NCI-H2081 (cell line): ENCODE measurements at places on chromosomes 5 and 9.

DNA sequence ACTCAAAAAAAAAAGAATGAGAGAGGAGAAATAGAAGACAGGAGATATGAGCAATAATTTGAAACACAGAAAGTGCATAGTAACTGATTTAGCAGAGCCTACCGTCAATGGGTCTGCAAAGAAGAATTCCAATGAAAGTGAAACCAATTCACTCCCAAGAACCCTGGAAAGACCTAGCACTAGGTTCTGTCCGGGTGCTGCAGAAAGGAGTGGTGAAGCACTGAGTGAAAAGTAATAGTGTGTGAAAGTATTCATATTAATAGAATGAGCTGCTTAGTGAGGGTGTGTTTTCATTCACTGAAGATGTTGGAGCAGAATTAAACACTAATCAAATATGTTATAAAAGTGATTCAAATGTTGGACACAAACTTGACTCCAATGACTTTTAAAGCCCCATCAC lies 51.3 kb upstream of the SLC30A5 start:
- DNase-seq = no peak

GRCh38 chr9:93124793-93125192 lies 9.3 kb downstream of the NINJ1 start:
- no peak for DNase-seq

DNA sequence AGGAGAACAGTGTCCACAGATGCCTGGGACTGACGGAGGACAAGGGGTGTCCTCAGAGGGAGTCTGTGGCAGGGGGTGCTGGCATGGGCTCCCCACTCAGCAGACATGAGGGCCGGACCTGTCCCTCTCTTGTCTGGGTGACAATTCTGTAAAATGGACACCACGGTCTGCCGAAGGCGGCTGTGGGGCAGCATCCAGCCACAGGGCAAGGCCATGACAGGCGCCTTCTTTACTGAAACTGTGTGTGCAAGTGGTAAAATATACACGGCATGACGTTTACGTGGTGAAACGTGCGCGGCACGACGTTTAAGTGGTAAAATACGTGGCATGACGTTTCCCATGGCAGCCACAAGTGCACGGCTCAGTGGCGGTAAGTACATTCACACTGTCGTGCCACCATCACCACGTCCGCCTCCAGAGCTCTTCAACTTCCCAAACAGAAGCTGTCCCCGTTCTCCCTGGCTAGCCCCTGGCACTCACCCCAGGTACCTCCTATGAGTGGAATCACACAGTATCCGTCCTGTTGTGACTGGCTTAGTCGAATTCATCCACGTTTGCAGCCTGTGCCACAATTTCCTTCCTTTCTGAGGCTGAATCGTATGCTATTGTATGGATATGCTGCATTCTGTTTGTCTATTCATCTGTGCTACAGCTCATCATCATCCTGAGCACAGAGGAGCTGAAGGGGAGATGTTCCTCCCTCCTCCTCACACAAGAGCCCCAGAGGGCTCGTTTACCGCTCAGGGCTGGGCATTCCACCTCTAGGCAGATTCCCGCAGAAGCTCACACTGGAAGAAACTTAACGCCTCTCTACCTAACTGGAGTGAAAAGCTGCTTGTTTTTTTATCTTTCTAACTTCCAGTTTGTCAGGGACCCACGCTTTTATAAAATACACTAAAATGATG lies 52.5 kb downstream of the COL23A1 start:
- DNase-seq = no peak

- no peak for DNase-seq
Measured at GRCh38 chr9:99430301-99430700, 208.2 kb downstream of the SEC61B start.

- no peak for DNase-seq
Measured at GRCh38 chr9:134213508-134213850, 49.1 kb upstream of the RNU6ATAC start.

GRCh38 chr5:155275222-155275621 lies 261.7 kb downstream of the KIF4B start:
- DNase-seq = no peak

DNA sequence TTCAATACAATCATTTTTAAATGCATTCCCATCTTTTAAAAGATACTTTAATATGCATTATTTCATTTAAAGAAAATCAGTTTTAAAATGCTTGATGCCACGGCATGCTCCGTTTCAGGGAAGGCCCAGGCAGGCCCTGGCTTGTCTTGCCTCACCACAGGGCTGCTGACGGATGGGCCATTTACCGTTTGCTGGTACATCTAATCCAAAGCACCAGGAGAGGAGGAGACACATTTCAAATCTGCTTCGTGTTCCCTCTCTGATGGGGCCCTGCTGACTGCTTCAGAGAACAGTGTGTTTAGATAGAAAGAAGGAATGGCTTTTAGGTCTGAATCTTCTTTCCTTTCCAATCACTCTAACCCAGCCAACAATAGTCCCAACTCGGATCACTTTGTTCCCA lies 185.2 kb downstream of the DCP2 start:
- no peak for DNase-seq

GRCh38 chr9:107286057-107286456 lies 3.0 kb downstream of the RAD23B start:
- no peak for DNase-seq
